ENCODE measurements at places on chromosomes 11 and 22. TPM values are rescaled to one million over a fixed set of nuclear protein-coding genes. Genes with fewer than 3 reads are reported as not detected.

GRCh38 chr11:24513479-24514218 lies 16.8 kb downstream of the LUZP2 start:
- DNase-seq: no peak
- H3K4me1 ChIP-seq: no peaks in the 10 kb centered on the region

GRCh38 chr11:64031001-64031400 lies 4.7 kb upstream of the FLRT1 start:
- H3K27me3 ChIP-seq: no peaks in the 10 kb centered on the region
- H3K4me3 ChIP-seq: no peak overlapping the region
- H3K27ac ChIP-seq: no peak overlapping the region
- DNase-seq: no peak
- peaks cover 12% of the 10 kb centered on the region for H3K4me1 ChIP-seq
- no peaks in the 10 kb centered on the region for H3K36me3 ChIP-seq

GRCh38 chr22:31891366-31892079 lies 52.8 kb upstream of the YWHAH start:
- H3K4me3 ChIP-seq: no peak overlapping the region
- no peak overlapping the region for H3K27ac ChIP-seq
- no peak for DNase-seq
- H3K36me3 ChIP-seq: peaks cover 13% of the 10 kb centered on the region
- H3K27me3 ChIP-seq: no peaks in the 10 kb centered on the region

DNA sequence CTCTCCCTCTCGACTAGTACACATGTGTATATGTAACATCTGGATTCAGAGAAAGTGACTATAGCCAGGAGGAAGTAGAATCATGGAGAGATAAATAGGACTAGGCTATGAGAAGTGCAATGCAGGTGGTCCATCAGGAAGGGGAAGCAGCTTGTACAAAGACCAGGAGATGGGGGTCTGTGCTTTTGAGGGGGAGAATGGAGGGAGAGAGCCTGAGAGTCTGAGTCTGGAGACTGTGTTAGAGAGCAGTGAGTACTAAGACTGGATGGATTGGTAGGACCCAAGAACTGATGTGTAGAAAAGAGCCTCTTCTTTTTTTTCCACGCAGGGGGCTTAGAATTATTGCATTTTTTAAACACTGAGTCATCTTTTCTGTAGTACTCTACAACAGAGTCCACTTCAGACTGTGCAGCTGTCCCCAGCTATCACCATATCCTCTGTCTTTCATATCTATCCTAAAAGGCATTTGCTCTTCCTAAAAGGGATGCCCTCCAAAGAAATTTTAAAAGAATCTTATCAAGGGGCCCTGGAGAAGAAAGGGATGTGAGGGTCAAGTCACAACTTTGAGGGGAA lies 80.4 kb downstream of the BDNF start:
- no peak overlapping the region for H3K4me3 ChIP-seq
- no peaks in the 10 kb centered on the region for H3K27me3 ChIP-seq
- H3K4me1 ChIP-seq: no peaks in the 10 kb centered on the region
- H3K27ac ChIP-seq: no peak overlapping the region

APOA5 gene
- not detected for total RNA-seq

- H3K27me3 ChIP-seq: no peaks in the 10 kb centered on the region
- no peak overlapping the region for H3K4me3 ChIP-seq
Observed at GRCh38 chr11:119991022-119991404, 146.9 kb downstream of the TRIM29 start.

DNA sequence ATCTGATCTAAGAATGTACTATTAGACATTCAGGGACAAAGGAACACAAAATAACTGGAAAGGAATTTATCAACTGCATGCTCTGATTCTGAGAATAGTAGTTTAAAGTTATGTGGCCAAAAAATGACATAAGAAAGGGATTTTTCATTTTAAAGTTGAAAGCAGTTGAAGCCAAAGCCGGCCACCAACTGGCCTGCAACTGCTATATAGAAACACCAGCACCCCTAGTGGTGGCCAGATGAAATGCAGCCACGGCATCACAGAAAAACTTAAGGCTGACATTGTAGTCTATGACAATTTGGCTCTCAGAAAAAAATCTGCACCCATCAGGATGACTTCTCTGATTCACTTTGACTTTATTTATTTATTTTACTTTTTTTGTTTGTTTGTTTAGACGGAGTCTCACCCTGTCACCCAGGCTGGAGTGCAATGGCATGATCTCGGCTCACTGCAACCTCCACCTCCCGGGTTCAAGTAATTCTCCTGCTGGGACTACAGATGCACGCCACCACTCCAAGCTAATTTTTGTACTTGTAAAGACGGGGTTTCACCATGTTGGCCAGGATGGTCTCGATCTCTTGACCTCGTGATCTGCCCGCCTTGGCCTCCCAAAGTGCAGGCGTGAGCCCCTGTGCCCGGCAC lies 59.2 kb downstream of the SLC35F2 start:
- DNase-seq: peak; percentile 34
- H3K4me1 ChIP-seq: peaks cover 7% of the 10 kb centered on the region
- H3K36me3 ChIP-seq: peaks cover 7% of the 10 kb centered on the region
- peak overlapping the region; percentile 41 for H3K4me3 ChIP-seq
- H3K27me3 ChIP-seq: no peaks in the 10 kb centered on the region
- H3K27ac ChIP-seq: peak overlapping the region; percentile 84

GRCh38 chr11:75428281-75428724 lies 4.7 kb downstream of the KLHL35 start:
- peak overlapping the region; percentile 57 for H3K4me3 ChIP-seq
- DNase-seq: peak; percentile 94
- no peaks in the 10 kb centered on the region for H3K27me3 ChIP-seq

TFIP11 gene
- total RNA-seq: 21.7 TPM

DNA sequence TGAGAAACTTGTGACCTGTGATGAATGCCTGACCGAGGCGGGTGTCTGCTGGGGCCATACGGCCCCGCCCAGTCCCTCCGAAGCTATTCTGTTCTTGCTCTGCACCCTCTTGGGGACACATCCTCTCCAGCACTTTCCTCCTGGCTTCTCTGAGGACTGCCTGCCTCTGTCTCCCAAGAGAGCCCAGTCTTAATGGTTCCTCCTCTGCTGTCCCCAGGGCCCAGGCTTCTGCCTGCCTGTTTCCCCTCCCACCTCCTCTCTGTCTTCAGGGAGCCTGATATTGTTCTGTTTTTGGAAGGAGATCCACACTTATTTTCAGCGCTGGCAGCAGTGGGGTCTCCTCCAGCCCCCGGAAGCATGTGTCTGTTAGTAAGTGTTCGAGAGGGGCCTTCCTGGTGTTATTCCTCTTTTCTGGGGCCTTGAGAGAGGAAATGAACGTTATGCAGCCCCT lies 18.7 kb downstream of the SYNGR1 start:
- DNase-seq: no peak
- no peak overlapping the region for H3K27ac ChIP-seq
- H3K27me3 ChIP-seq: no peaks in the 10 kb centered on the region
- H3K36me3 ChIP-seq: no peaks in the 10 kb centered on the region
- no peak overlapping the region for H3K4me3 ChIP-seq
- no peaks in the 10 kb centered on the region for H3K4me1 ChIP-seq
